CD4-positive, alpha-beta T cell (primary cell): ENCODE measurements at places on chromosomes 2 and 18.

DNA sequence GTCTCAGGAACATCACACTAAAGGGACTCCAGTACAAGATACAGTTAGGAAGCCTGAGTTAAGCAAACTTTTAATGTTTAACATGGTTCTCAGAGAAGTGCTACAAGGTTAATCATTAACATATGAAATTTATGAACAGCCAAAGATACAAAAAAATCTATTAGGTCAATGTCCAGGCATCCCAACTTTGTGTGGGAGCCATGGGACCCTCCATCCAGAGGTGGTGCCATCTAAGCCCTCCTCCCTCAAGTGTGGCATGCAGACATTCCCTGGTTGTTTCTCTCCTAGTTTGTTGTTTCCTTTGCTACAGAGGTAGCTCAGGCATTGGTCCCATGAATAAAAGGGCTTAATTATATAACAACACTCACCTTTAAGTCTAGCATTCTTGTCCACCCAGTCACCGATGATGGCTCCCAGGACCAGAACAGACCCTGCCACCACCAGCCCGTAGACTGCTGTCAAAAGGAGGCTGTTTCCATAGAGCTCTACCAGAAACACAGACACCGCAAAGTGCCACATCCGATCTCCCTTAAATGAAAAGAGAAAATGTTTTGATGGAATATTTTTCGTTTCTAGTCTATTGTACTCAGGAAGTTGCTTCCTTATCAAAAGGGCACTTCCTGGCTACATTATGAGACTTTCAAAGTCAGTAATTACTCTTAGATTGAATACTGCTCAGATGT lies 5.7 kb downstream of the SLC40A1 start:
- no peak for DNase-seq

DNA sequence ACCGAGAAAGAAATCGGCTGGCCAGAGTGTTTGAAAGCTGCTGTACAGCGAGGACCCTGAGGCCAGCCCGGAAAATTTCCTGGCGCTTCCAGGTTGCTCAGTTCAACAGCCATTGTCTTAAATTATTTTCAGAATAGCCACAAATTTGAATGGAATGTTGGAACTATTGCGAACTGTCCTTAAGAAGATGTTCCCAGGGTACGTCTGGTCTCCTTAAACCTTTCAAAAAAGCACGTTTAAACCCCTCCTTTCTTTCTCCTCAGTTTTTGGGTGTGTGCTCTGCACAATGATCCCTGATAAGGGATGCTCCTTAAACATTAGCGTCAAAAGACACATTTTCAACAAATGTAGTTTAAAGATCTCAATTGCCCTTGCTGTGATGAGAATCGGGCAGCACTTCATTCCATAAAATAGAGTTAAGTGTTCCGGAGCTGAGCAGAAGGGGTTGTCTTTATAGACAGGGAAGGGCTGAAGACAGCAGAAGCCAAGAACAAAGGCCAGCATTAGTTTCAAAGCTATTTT lies 14.5 kb upstream of the LPIN2 start:
- no peak for DNase-seq

GRCh38 chr2:6968319-6969100 lies 51.3 kb downstream of the RNF144A start:
- DNase-seq: no peak

DNA sequence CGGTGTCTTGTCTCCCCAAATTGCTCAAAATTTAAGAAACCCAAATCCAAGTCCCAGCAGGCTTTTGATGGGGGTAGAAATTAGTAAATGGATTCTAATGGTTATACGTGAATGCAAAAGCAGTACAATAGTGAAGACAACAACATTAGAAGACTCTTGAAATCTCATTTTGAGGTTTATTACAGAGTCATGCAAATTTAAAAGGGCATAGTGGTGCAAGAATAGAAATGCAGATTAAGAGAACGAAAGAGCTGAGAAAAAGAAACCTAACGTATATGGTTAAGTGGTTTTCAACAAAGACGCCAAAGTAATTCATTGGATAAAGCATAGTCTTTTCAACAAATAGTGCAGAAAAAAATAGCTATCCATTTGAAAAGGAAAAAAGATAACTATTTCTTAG lies 33.2 kb upstream of the CXXC1 start:
- DNase-seq: no peak

DNA sequence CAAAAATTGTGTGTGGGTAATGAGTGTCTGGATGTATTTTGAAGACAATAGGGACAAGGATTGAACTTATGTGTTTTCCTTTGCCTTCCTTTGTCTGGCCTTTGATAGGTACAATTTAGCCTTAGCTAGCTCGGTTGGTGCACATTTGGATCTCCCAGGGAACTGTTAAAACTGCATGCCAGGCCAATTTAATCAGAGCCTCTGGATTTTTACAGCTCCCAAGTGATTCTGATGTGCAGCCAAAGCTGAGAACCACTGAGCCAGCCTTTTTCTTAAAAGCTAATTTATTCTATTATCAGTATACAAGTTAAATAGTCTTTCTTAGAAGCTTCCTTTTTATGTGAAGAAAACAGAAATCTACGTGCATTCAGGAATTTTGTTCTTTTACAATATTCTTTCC lies 25.0 kb downstream of the PLEK start:
- no peak for DNase-seq

GRCh38 chr2:105600037-105600442 lies 144.7 kb upstream of the NCK2 start:
- DNase-seq: no peak

DNA sequence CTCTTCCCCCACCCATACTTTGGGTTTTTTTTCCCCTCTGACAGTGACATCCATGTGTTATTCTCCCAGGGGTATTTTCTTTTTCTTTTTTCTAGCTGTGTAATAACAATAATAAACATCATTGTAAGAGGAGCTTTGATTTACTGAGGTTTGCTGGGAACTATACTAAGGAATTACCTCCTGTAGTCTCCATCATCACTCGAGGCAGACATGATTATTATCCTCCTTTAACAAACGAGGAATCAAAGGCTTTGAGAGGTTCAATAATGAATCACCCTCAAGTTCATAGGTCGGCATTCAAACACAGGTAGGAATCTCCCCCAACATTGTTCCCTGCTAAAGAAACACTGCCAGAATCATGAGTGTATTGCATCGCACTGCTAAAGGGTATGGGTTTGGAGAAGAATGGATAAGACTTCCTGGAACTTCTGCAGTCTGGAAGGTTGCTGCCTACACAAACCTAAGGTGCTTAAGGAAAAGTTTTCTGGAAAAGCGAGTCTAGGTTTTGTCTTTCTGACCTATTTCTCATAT lies 260.2 kb upstream of the SESTD1 start:
- no peak for DNase-seq

GRCh38 chr2:3867469-3867868 lies 164.1 kb downstream of the DCDC2C start:
- DNase-seq: no peak

- no peak for DNase-seq
These were observed 42.3 kb downstream of the SFT2D3 start for GRCh38 chr2:127743477-127744026.

DNA sequence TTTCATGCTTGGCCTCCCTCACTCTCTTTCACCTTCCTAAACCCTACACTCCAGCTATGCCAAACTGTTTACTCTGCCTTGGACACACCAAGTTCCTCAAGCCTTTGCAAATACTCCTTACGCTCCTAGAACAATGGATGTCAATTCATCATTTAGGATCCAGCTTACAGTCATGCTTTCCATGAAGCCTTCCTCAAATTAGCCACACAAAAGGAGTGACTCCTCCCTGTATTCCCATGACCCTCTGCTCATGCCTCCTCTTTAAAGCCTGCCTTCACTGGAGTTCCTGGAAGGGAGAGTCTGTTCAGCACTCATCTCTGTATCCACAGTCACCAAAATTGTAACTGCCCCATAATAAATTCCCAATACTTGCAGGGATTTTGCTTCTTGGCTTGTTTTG lies 721 bp upstream of the EHD3 start:
- no peak for DNase-seq

GRCh38 chr2:241857041-241857541 lies 1.6 kb downstream of the PDCD1 start:
- no peak for DNase-seq

DNA sequence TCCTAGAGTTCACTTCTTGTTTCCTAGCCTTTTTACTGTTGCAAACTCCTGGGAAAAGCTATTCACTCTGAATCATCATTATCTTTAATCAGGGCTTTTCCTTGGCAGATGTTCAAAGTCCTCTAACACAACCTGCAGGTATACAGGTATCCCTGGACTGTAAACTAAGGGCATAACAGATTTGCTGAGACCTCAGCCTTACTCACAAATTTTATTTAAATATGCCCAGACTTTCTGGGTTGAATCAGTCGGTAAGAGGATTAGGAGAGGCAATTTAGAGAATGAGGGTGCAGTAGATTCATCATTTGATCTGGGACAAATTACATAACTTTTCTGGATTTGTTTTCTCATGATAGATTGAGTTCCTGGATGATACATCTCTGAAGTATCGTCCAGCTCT lies 217.8 kb upstream of the STON1 start:
- no peak for DNase-seq

DNA sequence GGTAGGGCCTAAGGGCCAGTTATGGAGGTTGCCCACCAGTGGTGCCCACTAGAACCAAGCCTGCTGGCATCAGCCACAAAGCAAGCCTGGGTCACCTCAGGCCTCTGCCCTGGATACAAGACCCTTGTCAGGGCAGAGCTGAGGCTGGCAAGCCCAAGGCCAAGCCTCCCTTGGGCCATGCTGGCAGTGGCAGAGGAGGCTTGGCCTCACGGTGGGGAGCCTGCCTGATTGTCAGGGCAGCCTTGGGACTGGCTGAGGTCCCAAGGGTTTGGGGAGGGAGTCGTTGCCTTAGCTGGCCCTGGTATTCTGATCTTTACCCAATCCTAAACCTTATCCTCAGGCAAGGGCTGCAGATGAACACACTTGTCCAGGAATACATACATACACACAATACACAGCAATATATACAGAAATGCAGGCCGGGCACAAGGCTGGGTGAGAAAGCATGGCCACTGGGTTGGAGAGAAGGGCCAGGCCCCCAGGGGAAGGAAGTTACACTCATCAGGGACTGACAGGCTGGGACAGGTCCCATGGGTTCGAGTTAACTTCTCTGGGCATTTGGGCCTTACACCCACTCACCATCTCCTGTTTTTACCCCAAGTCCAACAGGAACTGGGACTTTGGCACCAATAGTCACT lies 21.0 kb downstream of the CCT7 start:
- no peak for DNase-seq

DNA sequence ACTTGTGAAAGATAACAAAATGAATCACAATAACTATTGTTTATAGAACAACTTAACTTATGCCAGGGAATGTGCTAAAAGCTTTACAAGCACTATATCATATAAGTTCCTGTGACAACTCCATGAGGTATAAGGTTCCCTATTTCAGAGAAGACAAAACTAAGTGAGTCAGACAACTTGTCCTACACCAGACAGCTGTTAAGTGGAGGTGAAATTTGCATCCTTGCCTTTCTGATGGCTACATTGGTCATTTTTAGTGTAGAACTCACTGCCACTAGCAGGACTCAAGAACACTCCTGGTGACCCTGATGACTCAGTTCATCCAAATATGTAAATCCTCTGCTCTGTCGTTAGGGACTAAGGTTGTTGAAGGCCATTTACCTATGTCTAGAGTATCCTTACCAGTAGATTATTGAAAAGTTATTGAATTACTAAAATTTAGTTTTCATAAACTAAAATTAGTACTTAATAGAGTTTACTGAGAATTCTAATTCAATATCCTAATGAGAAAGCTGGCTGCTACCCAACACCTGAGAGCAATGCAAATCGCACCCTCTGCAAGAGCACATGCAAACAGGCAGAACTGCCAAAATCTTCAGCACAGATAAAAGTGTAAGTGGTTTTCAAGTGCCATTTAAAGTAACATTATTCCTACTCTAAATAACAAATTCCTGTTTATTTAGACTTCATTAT lies 636.2 kb downstream of the NRXN1 start:
- DNase-seq: no peak

DNA sequence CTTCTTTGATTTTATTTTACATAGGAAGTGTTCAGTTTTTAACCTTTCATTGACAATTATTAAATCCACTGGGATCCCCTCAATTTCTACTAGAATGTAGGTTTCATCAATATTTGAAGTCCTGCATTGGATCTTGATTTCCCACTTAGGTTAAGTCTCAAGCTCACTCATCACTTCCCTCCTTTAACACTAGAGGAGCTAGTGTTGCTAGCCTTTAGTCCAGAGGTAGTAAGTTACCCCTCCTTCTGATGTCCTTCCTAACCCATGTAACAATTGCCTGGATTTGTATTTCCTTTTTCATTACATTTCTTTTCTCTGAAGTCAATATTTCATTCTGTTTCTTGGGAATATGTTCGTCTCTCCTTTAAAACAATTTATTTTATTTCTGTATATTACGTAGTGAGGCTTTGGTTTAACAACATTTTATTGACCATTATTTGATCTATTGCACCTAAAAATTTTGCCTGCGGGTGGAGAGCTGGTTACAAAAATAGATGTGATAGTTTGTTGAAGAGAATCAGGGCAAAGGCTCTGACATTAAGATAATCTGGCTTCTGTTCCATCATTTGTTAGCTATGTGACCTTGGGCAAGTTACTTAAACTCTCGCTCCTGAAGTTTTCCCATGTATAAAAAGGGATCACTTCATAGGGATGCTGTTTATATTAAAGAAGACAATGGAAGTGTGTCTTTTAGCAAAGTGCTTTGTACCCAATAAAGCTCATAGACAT lies 833.0 kb downstream of the SLC4A3 start:
- DNase-seq: no peak

GRCh38 chr2:219663116-219663762 lies 35.8 kb downstream of the SLC4A3 start:
- no peak for DNase-seq

- no peak for DNase-seq
These were observed 90.7 kb upstream of the TFCP2L1 start for GRCh38 chr2:121375621-121376159.

GRCh38 chr2:54073796-54074195 lies 41.6 kb upstream of the ACYP2 start:
- DNase-seq: no peak

DNA sequence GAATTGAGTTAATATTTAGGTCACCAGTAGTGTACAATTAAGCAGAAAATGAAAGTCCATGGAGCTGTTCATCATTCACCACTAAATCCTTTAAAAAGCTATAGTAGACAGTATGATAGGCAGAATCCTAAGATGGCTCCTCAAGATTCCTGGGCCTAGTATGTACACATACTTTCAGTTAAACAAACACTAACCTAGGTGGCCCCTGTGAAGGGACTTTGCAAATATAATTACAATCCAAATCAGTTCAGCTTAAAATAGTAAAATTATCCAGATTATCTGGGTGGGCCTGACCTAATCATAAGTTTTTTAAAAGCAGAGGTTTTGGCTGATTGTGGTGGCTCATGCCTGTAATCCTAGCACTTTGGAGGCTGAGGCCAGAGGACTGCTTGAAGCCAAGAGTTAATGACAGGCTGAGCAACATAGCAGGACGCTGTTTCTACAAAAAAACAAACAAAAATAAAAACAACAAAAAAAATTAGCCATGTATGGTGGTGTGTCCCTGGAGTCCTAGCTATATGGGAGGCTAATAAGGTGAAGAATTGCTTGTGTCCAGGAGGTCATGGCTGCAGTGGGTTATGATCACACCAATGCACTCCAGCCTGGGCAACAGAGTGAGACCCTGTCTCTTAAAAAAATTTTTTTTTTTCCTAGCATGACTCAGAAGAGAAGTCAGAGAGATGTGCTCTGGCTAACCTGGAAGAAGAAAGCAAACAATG lies 13.9 kb downstream of the MEX3C start:
- DNase-seq: no peak
